H4 (cell line): ENCODE measurements at places on chromosomes 6 and 20.

DNA sequence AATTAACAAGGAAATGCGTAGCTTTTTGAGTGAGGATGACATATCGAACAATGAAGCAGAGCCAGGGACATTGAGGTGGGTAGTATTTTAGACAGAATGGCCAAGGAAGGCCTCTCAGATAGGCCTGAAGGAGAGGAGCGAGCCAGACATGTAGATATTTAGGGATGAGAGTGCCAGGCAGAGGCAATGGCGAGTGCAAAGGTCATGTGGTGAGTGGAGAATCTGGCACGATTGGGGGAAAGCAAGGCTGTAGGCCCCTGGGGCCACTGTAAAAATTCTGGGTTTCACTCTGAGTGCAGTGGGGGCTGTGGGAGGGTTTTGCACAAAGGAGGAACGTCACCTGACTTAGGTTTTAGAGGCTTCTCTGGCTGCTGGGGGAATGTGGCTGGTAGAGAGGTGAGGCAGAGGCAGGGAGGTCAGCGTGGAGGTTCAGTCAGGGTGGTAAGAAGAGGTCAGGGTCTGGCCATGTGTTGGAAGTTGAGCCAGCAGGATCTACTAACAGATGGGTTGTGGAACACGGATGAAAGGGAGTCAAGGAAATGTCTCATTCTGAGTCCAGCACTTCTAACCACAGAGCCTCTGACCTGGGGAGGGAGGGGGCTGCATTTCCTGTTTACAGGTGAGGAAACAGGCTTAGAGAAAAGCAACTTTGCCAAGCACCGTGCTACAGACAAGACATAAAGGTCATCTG lies 11.3 kb downstream of the SIRPA start:
- no peak for DNase-seq

DNA sequence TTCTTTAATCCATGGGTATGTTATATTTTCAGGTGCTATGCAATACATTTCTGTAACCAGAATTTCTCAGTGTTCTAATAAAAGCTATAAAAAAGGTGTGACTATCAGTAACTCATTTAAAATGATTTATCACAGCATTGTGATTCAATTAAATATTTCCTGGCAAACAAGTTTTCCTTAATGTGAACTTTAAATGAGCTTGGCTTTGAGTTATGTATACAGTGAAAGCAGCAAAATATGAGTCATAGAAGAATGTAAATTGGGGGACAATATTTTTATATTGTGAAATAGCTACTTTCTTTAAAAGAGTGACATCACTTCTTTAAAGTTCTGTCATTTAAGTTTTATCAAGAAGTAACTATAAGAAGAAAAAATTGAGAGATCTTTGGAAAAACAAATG lies 484.9 kb upstream of the MAN1A1 start:
- no peak for DNase-seq

DNA sequence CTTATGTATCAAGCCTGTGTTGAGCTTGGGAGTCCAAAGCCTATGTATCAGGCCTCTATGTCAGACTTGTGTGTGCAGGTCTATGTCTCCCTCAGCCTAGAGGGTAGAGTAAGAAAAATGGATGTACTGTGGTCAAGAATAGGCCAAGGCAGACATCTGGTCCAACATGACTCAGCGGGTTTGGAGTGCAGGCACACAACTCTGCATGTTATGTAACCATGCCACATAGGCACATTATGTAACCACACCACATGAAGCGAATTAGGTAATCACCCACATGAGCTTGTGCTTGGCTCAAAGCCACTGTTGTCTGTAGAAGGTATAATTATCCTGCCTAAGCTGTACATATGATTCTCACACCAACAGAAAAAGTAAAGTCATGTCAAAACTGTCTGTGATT lies 1190.5 kb upstream of the EYS start:
- peak; percentile 92 for DNase-seq

GRCh38 chr6:153210083-153210482 lies 79.0 kb upstream of the RGS17 start:
- peak; percentile 18 for DNase-seq

DNA sequence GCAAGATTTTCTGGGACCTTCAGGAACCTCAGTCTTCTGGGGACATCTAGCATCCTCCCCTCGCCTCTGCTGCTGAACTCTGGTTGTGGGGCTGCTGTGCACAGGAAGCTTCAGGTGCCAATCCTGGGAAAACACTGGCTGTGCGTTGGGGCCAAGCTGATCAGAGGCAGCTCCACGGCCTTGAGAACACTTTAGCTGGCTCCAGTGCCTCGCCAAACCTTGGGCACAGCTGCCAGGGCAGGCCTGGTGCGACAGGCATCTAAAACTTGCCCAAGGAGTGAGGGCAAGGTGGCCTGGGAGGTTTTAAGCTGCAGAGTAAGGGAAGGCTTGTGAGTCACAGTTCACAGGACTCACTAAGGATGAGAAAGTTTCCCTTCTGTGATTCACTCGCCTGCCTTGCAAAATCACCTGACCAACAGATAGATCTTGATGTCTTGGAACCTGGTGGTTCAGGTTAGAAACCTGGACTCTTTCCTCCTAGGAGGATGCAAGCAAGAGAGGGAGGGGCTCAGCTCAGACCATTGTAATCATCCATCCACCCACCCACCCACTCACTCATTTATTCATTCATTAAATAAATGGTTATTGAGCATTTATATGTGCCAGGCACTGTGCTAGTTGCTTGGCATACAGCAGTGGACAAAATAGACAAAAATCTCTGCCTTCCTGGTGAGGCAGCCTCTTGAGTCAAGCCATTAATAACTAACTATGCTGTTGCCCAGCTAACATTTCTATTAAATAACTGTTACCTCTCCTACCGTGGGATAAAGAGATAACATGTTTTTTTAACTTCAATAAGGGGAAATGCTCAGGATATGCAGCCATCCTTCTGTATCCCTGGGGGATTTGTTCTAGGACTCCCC lies 2.5 kb upstream of the SPATS1 start:
- DNase-seq, result no peak

GRCh38 chr20:1929460-1929859 lies 34.3 kb downstream of the SIRPA start:
- DNase-seq, result no peak

DNA sequence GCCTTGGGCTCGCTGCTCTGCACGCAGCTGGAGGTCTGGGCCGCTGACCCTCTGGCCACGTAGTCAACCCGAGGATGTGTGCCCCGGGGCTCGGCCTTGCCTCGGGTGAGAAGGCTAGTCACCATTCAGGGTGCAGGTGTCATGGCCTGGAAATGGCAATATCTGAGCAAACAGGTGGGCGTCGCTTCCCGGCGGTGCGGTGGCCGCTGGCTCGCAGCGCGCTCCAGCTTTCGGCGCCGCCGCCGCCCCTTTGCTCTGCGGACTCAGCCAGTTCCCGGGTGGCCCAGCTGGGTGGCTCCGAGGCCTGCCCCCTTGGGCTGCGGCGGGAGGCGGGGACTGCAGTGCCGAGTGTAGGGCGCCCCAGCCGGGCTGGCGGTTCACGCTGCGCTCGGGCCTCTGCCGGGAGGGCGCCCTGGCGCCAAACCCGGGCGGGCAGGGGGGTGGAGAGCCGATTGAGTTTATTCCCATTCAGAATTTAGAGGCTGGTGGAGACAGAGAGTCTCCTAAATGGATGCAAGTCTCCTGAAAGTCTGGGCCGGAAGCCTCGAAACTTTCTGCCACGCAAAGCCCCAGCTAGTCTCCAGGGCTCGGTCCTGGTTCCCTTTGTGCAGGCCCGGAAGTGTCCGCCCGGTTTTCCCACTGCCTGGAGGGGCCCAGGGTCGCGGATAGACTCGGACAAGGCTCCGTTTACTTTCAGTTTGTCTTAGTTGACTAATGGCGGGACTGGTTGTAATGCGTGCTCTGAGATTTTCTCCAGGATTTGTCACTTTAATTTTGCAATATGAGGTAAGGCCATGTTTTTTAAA lies 11.3 kb upstream of the TFAP2A start:
- no peak for DNase-seq

DNA sequence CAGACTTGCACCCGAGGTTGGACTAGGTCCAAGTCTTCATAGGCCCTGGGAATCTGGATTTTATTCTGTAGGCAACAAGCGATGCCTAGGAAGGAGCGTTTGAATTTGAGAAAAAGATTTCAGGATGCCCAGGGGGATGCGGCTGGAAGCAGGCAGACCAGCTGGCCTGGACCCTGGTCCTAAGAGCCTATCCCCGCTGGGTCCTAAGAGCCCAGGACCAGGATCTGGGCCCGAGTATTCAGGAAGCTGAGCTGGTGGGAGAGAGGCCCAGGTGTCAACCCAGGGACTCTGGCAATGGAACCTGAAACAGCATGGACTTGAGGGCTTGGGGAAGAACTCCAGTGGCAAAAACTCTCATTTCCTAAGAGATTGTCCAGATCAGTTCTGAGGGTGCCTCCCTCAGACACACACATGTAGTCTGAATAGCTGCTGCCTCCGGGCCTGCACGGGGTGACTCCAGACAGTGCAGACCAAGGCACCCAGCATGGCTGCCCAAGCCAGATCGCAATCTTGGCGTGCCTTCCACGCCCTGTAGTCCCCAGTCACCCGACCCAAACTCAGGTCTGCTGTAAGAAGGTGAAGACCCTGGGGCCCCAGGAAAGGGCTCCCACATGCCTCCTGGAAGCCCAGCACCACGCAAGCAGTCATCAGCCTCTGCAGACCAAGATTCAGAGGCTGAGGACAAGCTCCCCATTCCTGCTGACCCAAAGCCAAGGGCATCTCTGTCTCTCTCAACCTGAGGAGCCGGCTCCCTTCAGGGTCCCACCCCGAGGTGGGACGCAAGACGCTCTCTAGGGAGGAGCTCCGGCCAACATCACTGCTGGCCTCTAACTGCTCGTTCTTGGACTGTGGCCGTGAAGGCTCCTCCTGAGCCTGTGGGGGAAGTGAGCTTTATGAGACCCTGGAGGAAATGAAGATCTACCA lies 34.4 kb downstream of the RRBP1 start:
- DNase-seq, result no peak

DNA sequence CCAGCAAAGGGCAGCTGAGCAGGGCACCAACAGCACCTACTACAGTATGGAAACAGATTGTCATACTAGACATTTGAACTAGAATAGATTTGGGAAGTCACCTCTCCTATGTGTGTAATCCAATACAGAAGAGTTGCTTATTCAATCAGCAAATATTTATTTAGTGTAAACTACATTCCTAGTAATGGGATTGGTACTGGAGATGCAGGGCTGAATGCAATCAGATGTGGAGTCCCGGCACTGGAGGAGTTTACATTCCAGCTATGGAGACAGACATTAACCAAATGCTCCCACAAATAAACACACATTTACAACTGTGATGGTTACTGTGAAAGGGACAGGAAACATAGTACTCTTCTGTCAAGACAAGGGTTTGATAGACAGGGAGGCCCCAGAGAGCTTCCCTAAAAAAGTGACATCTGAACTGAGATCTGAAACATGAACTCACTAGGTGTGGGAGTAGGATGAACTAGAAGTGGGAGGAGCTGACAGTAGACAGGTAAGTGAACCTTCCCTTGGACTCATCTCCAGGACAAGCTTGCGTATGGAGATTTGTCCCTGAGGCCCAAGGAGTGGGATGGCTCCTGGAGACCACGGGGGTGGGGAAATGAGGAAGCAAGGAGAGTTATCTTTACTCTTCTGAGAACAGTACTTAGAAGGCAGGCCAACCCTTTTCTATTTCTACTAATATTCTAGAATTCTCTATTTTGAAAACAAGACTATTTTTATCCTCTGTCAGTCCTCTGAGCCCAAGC lies 420.5 kb downstream of the MAFB start:
- DNase-seq, result peak; percentile 51

GRCh38 chr20:64188682-64189529 lies 24.7 kb downstream of the MYT1 start:
- peak; percentile 68 for DNase-seq

GRCh38 chr6:112153926-112154607 lies 66.7 kb downstream of the FAM229B start:
- DNase-seq, result no peak

- peak; percentile 86 for DNase-seq
Observed at GRCh38 chr6:16206595-16207037, 31.8 kb upstream of the GMPR start.

GRCh38 chr20:38249536-38250310 lies 10.8 kb downstream of the KIAA1755 start:
- DNase-seq, result no peak

- DNase-seq, result peak; percentile 18
Observed at GRCh38 chr6:15876406-15876805, 213.6 kb upstream of the DTNBP1 start.

DNA sequence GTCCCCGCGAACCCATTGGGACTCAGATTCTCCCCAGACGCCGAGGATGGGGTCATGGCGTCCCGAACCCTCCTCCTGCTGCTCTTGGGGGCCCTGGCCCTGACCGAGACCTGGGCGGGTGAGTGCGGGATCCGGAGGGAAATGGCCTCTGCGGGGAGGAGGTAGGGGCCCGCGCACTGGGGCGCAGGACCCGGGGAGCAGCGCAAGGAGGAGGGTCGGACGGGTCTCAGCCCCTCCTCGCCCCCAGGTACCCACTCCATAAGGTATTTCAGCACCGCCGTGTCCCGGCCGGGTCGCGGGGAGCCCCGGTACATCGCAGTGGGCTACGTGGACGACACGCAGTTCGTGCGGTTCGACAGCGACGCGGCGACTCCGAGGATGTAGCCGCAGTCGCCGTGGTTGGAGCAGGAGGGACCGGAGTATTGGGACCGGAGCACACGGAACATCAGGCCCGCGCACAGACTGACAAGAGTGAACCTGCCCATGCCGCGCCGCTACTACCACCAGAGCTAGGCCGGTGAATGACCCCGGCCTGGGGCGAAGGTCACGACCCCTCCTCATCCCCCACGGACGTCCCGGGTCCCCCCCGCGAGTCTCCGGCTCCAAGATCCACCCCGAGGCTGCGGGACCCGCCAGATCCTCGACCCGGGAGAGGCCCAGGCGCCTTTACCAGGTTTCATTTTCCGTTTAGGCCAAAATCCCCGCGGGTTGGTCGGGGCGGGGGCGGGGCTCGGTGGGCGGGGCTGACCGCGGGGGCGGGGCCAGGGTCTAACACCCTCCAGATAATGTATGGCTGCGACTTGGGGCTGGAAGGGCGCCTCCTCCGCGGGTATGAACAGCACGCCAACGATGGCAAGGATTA lies 15.7 kb upstream of the HLA-A start:
- no peak for DNase-seq

DNA sequence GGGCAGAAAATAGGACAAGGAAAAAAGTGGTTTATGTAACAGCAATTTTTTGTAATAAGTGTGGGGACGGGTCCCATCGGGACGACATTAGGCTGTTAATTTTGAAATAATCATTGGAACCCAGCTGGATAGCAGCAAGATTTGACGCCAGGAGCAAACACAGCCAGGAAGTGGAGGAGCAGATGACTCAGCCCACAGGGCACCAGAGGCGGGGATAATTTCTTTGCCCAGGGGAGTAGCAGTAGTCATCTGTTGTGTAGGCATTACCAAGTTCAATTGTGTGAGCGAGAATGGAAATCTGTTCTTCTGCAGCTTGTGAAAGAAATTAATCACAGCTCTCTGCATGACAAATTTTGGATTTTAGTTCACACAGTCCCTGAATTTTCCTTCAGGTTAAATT lies 22.6 kb upstream of the RIN2 start:
- peak; percentile 75 for DNase-seq
